T-helper 9 cell (primary cell): ENCODE measurements at places on chromosomes 12 and 14.

DNA sequence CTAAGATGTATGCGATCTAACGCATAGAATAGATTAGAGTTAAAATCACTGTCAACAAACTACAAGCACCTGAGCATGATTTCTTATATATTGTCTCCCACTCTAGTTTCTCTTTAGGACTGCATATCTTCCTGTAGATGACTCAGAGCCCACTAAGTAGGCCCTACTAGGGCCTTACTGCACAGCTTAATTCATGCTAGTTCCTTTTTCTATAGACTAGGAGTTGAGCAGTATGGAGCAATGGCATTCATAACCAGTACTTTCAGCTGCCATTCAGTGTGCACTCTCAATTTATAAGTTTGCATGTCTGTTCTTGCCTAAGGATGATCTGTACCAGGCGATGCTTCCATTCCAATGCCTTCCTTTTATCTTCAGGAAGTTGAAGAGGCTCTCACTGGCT is 103.5 kb downstream of the METTL25 start:
- no peak for DNase-seq

DNA sequence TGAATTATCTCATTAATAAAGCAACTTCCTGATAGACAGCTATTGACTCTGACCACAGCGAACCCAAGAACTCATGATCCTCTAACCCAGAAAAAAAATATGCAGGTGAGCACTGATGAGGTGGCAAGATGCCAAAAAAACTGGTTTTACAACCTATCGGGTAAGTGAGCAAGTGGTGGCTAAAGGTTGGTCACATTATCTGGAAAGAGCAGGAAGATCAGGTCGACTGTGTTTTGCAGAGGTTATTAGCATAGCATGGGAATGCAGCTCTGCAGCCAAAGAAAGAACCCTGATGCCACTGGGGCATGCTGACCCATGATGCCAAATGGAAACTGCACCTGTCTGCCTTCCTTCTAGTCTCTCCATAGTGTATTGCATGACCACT is 23.5 kb downstream of the BHLHE41 start:
- no peak for DNase-seq

DNA sequence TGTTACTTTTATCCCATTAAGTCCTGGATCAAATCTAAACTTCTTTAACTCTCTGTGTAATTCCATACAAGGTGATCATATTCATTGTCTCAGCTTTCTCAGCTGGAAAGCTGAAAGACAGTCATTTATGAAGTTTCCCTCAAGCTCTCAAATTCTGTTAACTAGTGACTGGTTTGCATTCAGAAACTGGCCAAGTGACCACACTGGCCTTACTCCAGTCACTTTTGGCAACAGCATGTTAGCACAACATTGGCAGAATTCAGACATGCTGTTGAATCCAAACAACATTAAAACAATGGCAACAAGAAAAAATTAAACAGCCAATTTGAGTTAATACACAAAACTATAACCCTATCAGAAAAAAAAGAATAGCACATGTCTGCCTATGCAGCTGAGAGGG is 343.3 kb downstream of the MDGA2 start:
- DNase-seq = no peak

- DNase-seq = no peak
These were observed 467.1 kb upstream of the TMPO start for GRCh38 chr12:98048326-98048725.

DNA sequence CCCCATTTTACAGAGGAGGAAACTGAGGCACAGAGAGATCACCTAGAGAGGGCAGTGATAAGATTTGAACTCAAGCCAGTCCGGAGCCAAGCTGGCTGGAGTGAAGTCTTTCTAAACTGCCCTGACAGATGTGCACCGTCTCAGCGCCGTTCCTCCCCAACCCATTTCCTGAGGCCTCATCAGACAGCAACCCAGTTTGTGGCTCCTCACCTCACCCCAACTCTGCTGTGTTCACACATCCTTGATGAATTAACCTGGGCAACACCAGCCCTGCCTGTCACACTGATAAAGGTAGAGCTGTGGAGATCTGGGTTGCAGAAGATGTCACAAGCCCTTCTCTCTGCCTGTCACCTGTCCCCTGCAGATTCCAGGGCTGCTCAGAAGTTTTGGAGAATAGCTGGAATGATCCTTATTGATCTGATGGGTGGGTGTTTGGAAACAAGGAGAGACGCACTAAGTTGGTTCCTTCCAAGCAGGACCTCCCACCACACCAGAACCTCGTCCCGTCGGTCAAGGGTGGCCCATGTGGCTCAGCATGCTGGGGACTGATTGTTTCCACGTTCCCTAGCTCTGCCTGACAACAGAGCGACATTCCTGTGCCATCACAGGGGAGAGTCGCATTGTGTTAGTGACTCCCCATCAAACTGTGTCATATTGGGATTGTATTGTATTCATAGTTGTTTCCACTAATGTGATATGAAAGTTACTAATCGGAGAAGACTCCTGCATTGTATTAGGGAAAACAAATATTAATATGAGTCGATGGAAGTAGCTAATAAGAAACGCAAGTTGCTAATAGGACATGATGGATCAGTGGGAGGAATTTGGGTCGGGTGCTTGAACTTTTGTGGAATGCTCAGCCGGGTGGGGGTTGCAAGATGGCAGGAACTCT is 200.6 kb downstream of the PHETA1 start:
- DNase-seq = no peak

DNA sequence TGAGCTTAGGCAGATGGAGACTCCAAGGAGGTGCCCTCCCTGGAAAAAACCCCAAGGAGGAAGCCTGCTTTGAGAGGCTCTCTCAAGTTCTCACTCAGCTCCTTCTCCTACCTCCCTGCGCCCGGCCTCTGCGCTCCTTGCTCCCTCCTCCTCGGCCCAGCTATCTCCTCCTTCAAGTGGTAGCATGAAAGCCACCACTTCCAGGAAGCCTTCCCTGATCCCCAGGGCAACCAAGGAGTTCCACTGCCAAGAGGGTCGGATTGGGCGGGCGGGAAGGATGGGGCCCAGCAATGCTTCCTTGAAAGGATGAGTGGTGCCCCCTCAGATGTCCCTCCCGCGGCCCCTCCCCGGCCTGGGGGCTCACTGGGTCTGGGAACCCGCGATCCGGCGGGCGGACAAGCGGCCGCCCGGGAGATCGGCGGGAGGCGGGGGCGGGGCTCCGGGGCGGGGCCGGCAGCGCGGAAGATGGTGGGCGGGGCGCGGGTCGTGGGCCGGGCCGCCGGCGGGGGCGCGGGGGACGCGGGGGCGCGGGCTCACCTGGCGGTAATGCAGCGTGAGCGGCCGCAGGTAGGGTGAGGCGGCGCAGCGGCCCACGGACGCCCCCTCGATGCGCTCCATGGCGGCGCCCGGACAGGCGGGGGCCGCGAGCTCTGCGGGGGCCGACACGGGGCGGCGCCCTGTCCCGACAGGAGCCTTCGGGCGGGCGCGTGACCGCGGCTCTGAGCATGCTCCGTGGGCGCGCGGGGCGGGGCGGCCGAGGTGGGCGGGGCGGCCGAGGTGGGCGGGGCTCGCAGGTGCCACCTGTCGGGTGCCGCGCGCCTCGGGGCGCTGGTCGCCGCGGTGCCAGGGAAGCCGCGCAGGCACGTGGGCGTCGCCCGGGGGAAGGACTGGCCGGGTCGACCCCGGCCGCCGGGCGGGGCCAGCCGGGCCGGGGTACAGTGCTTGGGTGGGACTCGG is at the start of gene NUDT14:
Gene NUDT14 (minus strand): TSS at position 721 of the 957 bp plus-strand sequence. CDS start 103 bp downstream, at position 618.
- peak; percentile 89 for DNase-seq

DNA sequence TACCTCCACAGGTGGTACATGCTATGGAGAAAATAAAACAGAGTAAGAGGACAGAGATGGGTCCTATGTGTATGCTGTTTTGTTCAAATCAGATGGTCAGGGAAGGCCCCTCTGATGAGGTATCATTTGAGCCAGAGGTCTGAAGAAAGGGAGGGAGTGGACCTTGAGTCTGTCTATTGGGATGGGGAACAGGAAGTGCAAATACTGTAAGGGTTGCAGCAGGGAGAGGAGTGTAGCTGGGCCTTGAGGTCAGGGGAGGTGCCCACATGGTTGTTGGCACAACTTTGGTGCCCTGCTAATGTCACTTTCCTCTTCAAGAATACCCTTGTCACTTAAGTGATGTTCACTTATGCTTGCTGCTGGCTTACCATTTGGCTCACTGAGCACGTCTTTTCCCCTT is 83.3 kb downstream of the PRKCH start:
- no peak for DNase-seq

DNA sequence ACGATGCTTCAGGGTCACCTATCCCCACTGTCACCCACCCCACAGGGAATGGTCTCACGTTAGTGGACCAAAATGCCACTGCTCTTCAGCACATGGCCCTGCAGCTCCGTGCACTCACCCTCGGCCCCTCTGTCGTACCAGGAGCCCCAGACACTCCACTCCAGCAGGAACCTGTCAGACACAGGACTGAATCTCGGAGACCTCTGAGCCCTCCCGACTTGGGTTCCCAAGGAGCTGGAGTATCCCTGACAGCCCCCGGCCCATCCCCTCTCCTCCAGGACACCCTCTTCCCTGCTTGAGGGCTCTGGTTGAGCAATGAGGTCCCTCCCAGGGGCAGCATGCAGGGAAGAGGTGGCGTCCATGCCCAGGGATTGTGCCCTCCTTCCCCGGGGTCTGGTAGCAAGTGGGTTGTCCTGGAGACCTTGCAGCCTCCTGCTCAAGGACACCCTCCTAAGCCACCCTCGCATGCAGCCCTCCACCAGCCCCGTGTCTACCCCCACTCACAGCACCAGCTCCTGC is 20.4 kb upstream of the LRTM2 start:
- DNase-seq = no peak

GRCh38 chr14:95519699-95520098 is 3.2 kb upstream of the SYNE3 start:
- peak; percentile 47 for DNase-seq

- DNase-seq = peak; percentile 31
These were observed 8.7 kb upstream of the SPATS2 start for GRCh38 chr12:49358483-49359141.

- DNase-seq = no peak
These were observed 3.1 kb downstream of the MAP3K12 start for GRCh38 chr12:53495903-53496751.

GRCh38 chr12:44749566-44749965 is 126.5 kb downstream of the NELL2 start:
- no peak for DNase-seq

DNA sequence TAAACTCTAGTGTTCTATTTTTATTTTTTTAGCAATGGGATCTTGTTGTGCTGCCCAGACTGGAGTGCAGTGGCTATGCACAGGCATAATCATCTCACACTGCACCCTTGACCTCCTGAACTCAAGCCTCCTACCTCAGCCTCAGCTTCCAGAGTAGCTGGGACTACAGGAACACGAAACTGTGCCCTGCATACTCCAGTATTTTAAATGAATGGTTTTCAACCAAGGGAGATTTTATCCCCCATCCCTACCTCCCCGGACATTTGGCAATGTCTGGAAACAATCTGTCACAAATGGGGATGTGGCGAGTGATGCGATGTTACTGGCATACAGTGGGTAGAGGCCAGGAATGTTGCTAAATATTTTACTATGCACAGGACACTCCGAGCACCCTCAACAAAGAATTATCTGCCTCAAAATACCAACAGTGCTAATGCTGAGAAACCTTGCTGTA is 2.1 kb downstream of the CBX5 start:
- no peak for DNase-seq

DNA sequence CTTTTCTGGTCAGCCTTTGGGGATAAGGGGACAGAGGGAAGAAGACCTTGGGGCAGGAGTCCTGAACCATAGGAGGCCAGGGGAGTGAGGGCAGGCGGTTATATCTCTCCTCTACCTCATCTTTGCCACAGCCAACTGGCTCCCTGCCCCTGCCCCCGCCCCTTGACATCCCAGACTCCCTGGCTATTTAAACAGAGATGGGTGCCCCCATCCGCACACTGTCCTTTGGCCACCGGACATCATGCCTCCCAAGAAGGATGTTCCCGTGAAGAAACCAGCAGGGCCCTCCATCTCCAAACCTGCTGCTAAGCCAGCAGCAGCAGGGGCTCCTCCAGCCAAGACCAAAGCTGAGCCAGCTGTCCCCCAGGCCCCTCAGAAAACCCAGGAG is 1.3 kb downstream of the MYL6B start:
- DNase-seq = no peak

GRCh38 chr12:124305136-124305535 is 10.2 kb downstream of the RFLNA start:
- no peak for DNase-seq

DNA sequence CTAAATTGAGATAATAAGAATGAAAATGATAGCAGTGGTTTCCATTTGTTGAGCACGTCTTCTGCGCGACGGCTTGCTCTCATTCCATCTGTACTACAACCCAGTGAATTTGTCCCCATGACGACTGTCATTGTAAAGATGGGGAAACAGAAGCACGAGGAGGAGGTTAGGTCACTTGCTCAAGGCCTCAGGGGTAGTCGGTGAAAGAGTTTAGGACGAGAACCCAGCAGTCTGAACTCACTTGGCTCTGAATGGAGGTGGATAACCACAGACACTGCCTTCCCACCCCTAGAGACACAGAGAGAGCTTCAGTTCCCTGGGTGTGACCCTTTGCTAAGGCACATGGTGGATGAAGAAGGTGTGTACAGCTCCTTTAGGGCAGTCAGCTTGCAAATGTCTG is 30.9 kb upstream of the PLEKHG3 start:
- DNase-seq = no peak

GRCh38 chr12:109461049-109461845 is 15.9 kb downstream of the KCTD10 start:
- no peak for DNase-seq
